ENCODE measurements at places on chromosomes 11 and 22.

DNA sequence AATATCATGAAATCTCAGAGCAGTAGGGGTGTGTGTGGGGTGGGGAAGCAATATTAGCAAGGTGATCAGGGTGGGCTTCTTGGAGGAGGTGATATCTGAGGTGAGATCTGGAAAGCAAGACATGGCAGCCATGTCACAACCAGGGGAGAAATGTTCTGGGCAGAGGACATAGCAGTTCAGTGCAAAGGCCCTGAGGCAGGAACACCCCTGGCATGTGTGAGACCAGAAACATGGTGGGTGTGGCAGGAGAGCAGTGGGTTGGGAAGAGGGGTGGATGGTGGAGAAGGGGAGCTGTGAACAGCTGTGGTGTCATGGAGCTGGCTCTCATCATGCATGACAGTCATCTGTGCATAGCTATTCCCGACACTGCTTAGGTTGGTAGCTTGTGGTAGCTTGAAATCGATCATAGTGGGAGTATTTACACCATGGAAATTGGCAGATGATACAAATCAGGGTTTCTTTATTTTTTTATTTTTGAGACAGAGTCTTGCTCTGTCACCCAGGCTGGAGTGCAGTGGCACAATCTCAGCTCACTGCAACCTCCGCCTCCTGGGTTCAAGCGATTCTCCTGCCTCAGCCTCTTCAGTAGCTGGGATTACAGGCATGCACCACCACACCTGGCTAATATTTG lies 17.9 kb upstream of the MPPED1 start:
- ATAC-seq, result no peak

DNA sequence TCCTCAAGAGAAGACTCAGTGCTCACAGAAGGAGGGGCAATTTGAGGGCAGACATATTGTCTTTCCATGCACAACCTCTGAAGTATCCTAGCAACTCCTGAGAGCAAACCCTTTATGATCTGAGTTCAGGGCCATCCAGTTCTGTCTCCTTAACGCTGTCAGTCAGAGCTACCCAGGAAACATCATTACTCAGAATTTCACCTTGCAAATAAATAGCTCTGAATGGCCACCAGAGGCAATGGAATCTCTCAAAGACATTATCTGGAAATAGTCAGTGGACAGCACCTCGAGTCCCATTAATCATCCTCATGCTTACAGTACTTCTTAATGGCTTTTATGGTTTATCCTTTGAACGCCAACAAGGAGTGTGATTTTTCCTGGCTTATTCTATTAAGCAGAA lies 656.1 kb downstream of the OPCML start:
- no peak for ATAC-seq

GRCh38 chr22:16609548-16610261 lies 17.1 kb upstream of the CCT8L2 start:
- ATAC-seq, result no peak

DNA sequence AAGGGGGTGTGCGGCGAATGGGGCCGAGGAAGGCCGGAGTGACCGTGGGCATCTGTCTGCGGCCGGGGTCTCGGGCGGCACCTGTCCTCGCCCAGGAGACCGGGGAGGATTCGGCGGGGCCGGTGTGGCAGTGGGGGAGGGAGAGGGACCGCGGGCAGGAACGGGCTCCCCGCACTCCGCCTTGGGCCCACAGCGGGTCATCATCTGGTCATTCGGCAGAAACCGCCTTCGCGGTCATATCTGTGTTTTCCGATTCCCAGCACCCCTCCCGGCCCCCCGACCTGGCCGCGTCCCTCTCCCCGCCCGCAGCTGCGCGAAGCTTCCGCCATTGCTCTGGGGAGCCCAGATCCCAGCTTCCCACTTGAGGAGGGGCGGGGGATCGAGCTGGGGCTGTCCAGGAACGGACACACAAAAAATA lies 824 bp upstream of the CBX6 start:
- no peak for ATAC-seq

DNA sequence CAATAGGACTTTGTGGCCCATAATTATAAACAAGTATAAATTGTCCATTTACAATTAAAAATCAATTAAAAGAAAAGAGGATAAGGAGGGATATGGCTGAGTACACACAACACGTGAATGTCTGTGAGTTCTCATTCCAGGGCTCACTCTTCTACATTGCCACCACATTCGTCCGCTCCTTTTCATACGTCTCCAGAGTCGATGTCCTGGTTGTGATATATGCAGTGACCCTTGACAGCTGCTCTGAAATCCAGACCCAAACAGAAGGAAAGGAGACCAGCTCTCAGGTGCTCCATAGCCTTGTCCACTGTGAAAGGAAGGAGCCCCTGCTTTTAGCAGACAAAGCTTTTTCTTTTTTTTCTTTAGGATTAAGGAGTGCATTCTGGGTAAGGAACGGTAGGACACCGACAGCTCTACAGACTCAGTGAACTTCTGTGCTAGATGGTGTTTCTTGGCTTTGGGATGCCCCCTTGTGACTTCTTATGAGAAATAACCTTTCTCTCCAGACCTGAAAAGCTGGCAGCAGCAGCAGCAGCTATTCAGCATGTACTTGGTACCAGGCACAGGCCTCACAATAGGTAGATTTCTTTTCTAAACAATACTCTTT lies 19.7 kb upstream of the DNAJB13 start:
- peak; percentile 47 for ATAC-seq

GRCh38 chr11:127027789-127028188 lies 27.2 kb upstream of the KIRREL3 start:
- no peak for ATAC-seq

GRCh38 chr11:15854245-15854644 lies 502.1 kb downstream of the SOX6 start:
- ATAC-seq, result no peak

GRCh38 chr22:50281957-50282356 lies 11.8 kb upstream of the MAPK11 start:
- ATAC-seq, result no peak

- ATAC-seq, result no peak
These were observed 116.6 kb downstream of the TBC1D22A start for GRCh38 chr22:46879083-46879482.

GRCh38 chr22:28884747-28885350 lies 1.5 kb downstream of the ZNRF3 start:
- no peak for ATAC-seq

DNA sequence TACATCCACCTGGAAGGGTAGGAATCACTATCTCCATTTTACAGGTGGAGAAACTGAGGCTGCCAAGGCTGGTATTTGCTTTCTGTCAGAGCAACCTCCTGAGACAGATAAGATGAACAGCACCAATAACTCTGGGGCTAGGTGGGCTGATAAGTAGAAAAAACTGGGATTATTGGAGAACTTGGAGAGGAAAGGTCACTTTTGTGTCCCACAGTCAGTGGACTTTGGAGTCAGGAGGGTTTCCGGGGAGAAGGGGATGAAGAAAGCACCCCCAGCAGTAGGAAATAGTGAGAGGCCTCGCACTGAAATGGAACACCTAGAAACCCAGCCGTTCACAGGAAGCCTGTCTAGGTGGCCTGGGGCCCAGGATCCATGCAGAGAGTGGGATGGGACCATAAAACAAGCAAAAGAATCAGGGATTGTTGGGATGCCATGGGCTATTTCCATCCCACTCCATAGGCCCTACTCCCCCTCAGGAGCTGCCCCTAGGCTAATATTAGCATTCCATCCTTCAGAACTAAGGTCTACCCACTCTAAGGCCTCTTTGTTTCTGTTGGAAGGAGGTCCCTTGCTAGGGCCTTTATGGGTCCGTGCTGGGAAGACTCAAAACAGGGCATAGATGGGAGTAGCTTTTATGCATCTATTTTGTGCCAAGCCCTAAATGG lies 31.0 kb upstream of the FCHSD2 start:
- no peak for ATAC-seq

DNA sequence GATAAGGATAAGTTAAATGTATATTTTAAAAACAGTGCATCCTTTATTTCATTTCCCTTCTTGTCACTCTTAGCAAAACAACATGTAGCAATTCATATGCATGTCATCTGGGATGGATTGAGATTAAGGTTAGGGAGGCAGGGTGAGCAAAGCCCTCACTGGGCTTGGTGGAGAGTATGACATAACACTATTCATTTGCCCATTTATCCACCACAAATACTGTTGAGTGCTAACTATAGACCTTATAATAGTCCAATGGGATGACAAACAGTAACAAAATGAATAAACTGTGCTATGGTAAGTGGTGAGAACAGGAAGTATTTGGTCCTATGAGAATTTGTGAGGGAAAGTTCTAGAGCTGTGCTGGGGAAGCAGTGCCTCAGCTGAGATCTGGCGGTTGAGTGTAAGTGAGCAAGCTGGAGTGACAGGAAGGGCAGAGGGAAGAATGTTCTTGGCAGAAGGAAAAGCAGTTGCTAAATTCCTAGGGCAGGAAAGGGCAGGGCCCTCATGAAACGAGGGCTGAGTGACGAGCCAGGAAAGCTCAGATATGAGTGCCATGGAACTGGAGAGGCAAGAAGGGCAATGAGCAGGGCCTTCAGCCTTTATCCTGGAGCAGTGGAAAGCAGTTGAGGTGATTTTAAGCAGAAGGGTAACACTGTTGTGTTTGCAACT lies 6.7 kb downstream of the HSD17B12 start:
- no peak for ATAC-seq

- ATAC-seq, result no peak
These were observed 81.7 kb downstream of the C11orf91 start for GRCh38 chr11:33618956-33619355.

- no peak for ATAC-seq
These were observed 172.9 kb downstream of the DBX1 start for GRCh38 chr11:19987331-19987801.

DNA sequence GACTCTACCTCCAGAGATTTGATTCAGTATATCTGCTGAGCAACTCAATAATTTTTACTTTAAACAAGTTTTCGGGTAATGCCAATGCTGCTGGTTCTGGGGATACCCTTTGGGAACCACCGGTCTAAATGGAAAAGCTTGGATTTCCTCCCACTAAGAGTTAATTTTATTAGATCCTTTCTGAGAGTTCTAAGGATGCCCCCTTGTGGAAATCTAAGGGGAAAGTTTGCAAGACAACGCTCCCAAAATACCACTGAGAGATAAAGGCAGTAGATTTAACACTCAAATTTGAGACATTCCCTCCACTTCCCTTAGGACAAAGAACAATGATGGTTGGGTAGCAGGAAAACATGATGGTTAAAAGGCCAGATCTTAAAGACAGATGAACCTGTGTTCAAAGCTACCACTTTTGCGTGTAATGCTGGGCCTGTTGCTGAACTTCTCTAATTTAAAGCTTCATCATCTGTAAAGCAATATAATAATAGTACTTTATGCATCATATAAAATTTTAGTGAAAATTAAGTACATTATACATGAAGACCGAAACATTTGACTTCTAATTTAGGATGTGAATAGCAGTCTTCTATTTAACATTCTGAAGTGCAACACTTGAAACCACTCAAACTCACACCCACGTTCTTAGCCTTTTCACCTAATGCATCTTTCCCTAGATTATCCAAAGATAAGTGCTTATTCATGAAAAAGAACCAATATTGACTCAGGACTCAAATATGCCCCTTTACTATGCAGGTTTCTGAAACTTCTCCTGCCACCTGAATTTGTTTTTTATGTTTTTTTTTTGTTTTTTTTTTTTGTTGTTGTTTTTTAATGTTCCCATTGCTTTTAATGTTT lies 110.1 kb upstream of the LUZP2 start:
- no peak for ATAC-seq

DNA sequence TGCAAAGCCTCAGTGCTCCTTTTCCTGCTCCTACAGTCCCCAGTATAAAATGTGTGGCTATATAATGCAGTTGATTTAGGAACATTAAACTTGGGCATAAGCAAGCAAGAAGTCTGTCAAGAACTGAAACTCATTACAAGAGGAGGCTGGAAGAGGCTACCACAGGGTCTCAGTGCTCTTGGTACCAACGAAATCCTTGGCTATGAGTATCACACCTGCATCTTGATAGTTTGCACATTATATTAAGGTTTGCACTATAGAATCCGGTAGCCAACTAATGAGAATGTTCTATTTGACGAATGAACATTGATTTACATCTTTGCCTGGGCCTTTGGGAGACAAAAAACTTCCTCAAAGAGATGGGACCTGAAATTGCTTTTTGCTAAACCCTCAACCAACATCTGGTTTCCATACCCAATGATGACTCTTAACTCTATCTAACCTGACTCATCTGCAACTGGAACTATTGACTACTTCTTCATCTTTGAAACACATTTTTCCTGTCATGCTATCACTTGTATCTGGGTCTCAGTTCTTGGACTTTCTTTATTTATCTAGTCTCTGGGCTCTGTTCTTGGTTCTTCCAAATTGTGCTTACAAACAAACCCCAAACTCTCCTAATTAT lies 207.2 kb upstream of the CTSC start:
- no peak for ATAC-seq

DNA sequence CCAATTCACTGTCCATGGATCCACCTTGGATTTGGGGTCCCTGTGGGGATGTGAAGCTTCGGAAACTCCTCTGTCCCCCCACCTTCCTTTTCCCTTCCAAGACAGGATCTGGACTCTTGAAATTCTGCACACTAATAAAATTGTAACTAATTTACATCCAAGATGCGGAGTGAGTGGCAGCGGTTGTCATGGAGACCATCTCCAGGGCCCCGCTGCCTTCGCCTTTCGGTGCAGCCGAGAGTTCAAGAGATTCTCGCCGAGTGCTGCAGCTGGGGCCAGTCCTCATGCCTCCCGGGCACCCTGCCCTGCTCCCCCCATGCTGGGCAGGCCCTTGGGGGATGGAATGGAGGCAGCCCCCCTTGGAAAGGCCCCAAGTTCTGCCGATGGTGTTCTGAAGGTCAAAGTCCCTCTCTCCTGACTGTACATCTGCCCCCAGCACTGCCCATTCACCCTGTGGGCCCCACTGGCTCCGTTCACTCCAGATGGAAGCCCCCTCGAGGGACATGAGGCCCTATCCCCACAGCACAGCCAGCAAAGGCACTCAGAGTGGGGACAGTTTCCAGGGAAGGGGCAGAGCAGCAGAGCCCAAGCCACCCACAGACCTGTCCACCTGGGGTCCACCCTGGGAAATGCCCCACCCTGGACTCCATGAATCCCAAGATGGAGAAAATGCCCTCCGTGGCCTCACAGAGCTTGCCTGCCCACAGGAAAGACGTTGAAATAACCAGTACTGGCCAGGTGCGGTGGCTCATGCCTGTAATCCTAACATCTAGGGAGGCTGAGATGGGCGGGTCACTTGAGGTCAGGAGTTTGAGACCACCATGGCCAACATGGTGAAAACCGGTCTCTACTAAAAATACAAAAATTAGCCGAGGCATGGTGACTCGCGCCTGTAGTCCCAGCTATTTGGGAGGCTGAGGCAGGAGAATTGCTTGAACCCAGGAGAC lies 25.9 kb downstream of the IGLL1 start:
- ATAC-seq, result no peak

DNA sequence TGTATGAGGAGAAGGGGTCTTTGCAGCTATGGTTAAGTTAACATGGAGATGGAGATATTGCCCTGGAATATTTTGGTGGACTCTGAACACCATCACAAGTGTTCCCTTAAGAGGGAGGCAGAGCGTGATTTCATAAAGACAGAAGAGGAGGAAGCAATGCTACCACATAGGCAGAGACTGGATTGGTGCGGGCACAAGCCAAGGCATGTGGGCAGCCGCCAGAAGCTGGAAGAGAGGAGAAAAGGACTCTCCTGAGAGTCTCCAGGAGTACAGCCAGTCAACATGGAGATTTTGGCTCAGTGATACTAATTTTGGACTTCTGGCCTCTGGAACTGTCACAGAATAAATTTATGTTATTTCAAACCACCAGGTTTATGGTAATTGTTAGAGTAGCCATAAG lies 231.6 kb downstream of the OPCML start:
- ATAC-seq, result no peak
